NCI-H524 (cell line): ENCODE measurements at places on chromosomes 12 and 14.

GRCh38 chr14:34484726-34485125, 22.7 kb upstream of the SPTSSA start:
- DNase-seq: no peak

- no peak for DNase-seq
These were observed 3.5 kb downstream of the CLEC9A start for GRCh38 chr12:10033783-10034545.

- no peak for DNase-seq
These were observed 38.5 kb upstream of the SLCO1C1 start for GRCh38 chr12:20656600-20656999.

- DNase-seq: no peak
These were observed 440.0 kb downstream of the SLC16A7 start for GRCh38 chr12:60035835-60036234.
